ENCODE measurements at places on chromosomes 5 and 9. TPM values are rescaled to one million over a fixed set of nuclear protein-coding genes. Genes with fewer than 3 reads are reported as not detected.

DNA sequence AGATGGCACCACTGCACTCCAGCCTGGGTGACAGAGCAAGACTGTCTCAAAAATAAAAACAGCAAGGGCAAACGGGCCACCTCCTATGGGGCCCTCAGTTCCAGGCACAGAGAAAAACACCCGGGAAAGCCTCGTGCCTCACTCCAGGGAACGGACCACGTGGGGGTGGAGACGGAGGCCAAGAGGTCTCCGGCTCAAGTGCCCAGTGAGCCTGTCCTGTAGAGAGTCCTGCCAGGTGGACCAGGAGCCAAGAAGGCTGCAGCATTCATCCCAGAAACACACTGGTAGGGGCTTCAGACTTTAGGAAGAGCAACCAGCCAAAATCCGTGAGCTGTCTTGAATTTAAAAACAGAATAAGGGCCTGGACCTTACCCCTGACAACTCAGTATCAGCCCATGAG lies 63.8 kb downstream of the C5orf15 start:
- DNase-seq, result no peak
- no peaks in the 10 kb centered on the region for H3K27me3 ChIP-seq

DNA sequence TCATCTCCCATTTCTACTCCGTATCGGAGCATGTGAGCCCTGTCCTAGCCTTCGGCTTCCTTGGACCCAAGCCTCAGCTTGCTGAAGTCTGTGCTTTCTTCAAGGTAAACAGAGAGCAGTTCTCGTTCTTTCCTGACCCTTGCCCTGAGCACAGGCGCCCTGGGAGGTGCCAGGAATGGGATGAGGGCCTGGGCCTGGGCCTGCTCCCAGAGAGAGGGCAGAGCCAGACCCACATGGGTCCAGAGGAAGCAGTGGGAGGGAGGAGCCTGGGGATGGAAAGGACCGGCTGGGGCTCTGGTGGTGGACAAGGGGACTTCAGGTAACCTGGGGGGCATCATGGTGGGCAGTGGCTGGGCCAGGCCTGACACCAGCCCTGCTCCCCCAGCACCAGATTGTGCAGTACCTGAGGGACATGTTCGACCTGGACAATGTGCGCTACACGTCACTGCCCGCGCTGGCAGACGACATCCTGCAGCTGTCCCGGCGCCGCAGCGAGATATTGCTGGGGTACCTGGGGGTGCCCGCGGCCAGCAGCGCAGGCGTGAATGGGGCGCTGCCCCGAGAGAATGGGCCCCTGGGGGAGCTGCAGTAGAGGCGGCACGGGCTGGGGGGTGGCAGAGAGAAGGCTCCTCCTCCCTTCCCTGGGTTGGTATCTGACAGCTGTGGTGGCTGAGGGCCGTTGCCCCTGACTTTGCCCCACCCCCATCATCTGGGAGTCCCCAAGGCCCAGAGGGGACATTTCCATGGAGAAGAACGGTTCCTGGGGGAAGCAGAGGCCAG lies 10.9 kb upstream of the DOLPP1 start:
- H3K4me3 ChIP-seq, result no peak overlapping the region
- peaks cover 60% of the 10 kb centered on the region for H3K36me3 ChIP-seq
- DNase-seq, result no peak
- H3K27me3 ChIP-seq, result no peaks in the 10 kb centered on the region
- H3K4me1 ChIP-seq, result peaks cover 44% of the 10 kb centered on the region

DNA sequence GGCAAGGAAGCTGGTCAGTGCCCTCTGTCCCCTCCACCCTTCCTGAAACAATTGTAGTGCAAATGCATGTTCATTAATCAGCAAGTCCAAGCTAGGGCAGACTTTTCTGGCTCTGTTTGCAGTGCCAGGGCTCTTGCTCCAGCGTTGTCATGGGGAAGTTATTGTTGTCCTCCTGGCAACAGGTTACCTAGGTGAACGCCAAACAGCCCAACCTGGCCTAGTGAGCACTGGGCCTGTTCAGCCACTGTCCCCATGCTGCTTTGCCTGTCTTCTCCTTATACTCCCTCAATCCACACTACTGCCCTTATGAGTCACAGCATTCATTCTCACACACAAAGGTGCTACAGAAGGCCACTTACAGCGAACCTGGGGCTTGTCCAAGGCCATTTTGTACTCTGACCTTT lies 34.5 kb upstream of the GLIS3 start:
- no peaks in the 10 kb centered on the region for H3K36me3 ChIP-seq
- no peak overlapping the region for H3K27ac ChIP-seq
- H3K4me1 ChIP-seq, result no peaks in the 10 kb centered on the region
- DNase-seq, result no peak
- no peaks in the 10 kb centered on the region for H3K27me3 ChIP-seq

DNA sequence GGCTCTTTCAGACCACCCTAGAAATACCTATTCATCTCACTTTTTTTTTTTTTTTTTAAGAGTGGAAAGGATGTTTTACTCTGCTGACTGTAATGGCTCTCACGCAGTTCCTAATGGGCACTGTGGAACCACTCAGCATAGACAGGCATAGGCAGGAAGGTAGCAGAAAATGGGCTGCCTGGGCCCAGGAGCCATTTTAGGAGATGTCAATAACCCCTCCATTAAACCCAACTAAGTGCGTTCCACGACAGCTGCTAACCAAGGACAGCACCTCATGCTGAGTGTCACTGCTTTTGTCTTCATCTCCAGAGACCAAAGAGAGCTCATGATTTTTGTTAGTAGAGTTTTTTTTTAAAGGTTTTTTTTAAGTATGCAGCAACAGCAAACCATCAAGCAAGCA lies 15.3 kb downstream of the MAP1B start:
- peaks cover 42% of the 10 kb centered on the region for H3K36me3 ChIP-seq
- H3K27ac ChIP-seq, result no peak overlapping the region
- no peak for DNase-seq
- no peaks in the 10 kb centered on the region for H3K27me3 ChIP-seq

DNA sequence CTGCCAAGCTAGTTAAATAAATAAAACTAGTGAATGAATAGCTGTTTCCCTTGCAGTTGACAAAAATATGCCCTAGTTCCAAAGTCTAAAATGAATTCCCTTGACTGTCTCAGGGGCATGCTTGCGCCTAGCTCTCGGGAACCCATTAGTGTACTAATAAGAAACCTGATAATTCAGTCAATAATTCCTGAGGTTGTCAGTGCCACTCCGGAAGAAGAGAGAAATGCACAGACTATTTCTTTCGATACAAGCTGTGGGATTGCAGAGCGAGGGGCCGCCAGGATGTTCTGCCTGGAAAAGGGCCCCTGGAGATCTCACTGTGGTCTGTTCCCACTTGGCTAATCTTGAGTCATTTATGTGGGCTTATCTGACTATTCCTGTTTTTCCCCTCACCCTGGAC lies 56.4 kb upstream of the LARP1 start:
- no peaks in the 10 kb centered on the region for H3K36me3 ChIP-seq
- no peak overlapping the region for H3K4me3 ChIP-seq
- no peak for DNase-seq
- H3K27me3 ChIP-seq, result no peaks in the 10 kb centered on the region
- no peak overlapping the region for H3K27ac ChIP-seq

DNA sequence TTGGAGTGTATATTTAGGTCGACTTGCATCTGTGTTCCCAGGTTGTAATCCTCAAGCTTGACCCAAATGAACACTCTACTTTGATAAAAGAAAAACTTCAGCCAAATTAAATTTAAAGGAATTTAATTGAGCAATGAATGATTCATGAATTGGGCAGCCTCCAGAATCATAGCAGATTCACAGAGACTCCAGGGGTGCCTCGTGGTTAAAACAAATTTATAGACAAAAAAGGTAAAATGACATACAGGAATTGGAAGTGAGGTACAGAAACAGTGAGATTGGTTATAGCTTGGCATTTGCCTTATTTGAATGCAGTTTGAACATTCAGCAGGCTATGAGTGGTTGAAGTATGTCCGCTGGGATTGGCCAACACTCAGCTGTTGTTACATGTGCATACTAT lies 21.6 kb upstream of the SPATA31D4 start:
- no peak overlapping the region for H3K4me3 ChIP-seq
- H3K4me1 ChIP-seq, result no peaks in the 10 kb centered on the region
- no peak for DNase-seq
- no peaks in the 10 kb centered on the region for H3K36me3 ChIP-seq
- no peak overlapping the region for H3K27ac ChIP-seq

Gene LCN1
- total RNA-seq, result not detected

- DNase-seq, result no peak
- no peak overlapping the region for H3K27ac ChIP-seq
- no peaks in the 10 kb centered on the region for H3K36me3 ChIP-seq
- H3K4me3 ChIP-seq, result no peak overlapping the region
- H3K4me1 ChIP-seq, result no peaks in the 10 kb centered on the region
These were observed 162.7 kb upstream of the LHFPL2 start for GRCh38 chr5:78811121-78811817.

GRCh38 chr9:103037508-103038477 lies 42.7 kb downstream of the CYLC2 start:
- H3K4me3 ChIP-seq, result no peak overlapping the region
- no peak for DNase-seq
- H3K27me3 ChIP-seq, result no peaks in the 10 kb centered on the region
- no peaks in the 10 kb centered on the region for H3K36me3 ChIP-seq
- H3K4me1 ChIP-seq, result no peaks in the 10 kb centered on the region

DNA sequence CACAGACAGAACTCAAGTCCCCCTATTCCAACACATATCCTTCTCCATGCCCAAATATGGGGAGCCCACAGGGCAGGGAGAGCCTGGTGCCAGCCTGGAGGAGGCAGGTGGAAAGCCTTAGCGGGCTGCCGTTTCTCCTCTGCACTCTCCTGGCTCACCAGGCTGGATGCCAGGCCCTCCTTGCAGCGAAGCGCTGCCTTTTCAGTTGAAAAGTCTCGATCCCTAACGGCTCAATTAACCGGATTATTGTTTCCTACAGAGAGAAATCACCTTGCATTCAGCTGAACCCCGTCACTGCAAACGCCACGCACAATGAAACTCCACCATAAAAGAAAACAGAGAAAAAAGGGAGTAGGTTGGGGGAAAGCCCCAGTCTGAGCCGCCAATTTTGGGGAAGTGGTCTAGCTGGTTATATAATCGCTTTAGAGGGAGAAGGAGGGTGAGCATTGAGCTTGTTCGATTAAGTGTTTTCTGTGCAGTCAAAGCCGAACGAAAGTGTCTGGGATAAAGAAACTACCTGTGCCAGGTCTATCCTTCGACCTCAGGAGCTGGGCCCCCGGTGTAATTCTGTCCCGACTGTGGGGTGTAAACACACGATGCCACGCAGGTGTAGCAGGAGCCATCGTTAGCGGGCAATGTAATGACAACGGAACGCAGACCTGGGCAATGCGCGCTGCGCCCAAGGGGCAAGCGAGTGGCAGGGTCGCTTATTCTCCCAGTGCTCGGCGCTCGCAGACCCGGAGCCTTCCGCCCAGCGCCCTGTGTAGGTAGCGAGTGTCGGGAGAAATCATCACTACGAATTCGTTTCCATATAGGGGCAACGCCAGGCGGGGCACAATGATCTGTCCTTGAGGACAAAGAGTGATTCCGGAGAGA lies 3.8 kb downstream of the BARHL1 start:
- H3K27ac ChIP-seq, result no peak overlapping the region
- no peak overlapping the region for H3K4me3 ChIP-seq
- DNase-seq, result no peak
- peaks cover 14% of the 10 kb centered on the region for H3K4me1 ChIP-seq
- peaks cover 47% of the 10 kb centered on the region for H3K27me3 ChIP-seq

DNA sequence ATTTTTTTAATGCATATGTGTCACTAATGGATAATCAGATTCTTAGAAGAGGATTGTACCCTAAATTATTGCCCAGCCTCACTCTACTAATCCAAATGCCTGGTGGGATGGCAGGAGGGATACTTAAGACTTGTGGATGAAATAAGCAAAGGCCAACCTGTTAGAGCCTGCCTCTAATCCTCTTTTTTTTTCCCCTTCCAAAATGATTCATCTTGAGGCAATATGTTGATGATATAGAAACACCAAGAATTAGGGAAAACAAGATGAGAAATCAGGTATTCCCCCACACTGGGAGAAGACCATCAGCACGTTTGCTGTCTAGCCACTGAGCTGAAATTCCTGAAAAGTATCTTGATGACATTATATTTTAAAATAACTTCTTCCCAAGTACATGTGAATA lies 52.0 kb downstream of the RFK start:
- no peaks in the 10 kb centered on the region for H3K4me1 ChIP-seq
- no peak overlapping the region for H3K4me3 ChIP-seq
- no peaks in the 10 kb centered on the region for H3K27me3 ChIP-seq
- DNase-seq, result no peak

Gene PCDHB7
- not detected for total RNA-seq
